ENCODE measurements at places on chromosomes 2 and 18.

DNA sequence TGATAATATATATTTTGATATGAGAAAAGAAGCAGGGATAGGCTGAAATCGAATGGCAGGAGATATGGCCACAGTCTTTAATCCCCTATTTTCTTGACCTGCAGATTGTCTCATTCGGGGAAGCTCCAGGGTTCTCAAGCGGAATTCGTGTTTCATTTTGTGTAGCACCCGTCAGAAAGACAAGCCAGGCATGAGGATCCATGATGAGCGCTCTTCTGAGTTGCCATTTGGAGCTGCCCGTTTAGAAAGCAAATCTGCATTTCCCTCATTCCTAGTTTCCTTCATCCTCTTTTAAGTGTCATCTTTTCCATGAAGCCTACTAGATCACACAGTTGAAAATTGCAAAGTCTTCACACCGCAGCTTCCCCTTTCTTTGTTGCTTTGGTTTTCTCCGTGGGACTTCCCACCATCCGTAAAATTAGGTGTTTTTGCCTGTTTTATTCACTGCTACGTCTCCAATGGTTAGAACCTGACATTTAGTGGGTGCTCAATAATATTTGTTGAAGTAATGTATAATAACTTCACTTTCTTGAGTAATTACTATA, 16.9 kb downstream of the HNMT start:
- DNase-seq = no peak

DNA sequence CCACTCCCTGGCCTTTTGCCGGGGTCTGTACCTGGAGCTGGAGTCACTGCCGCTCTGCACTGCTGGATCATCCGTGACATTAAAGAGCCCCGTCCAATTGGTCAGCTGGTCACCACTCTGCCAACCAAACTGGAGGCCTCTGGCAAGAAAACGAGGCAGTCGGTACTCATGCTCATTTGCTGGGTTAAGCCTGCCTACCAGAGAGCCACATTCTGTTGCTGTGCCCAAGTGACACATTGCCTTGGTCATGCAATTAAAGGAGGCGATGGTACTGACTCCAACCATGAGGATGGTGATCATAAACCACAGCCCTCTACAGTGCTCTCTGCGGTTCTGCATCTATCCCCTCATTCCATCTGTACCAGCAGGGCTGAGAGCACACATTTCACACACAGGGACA, 35.5 kb downstream of the ST8SIA5 start:
- no peak for DNase-seq

DNA sequence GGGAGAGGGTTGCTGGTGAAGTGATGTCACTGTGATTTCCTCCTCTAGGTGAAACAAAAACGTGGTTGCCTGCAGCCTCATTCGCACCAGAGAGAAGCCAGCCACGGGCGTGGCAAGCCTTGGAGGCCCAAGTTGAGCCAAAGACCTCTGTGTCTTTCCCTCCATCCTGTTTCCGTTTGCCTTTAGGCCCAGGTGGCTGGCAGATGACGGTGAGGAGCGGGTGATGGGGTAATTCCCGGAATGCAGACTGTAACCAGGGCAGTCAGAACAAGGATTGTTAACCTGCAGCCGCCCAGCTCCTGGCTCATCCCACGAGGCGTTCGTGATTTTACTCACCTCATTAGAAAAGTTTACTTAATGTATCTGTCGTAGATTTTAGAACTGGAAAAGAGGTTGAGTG, 14.4 kb downstream of the CTIF start:
- no peak for DNase-seq

- no peak for DNase-seq
Observed at GRCh38 chr18:22739789-22740188, 193.3 kb upstream of the RBBP8 start.

DNA sequence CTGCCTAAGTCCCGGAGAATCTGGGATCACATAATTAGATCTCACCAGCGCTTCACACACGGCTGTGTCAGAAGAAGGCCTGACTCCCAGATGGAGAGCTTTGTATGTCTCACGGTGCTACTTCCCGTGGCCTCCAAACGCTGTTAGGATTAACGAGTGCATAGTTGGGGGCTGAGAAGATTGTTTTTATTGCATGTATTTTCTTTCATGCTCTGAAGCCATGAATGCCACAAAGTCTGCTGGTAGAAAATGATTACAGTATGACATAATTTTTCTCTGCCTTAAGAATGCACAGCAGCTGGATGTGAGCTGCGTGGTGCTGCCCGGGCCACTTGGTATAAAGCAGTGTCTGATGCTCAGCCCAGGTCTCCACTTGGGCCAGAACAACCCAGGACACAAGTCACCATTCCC, 166.5 kb downstream of the SEPTIN10 start:
- DNase-seq = no peak

DNA sequence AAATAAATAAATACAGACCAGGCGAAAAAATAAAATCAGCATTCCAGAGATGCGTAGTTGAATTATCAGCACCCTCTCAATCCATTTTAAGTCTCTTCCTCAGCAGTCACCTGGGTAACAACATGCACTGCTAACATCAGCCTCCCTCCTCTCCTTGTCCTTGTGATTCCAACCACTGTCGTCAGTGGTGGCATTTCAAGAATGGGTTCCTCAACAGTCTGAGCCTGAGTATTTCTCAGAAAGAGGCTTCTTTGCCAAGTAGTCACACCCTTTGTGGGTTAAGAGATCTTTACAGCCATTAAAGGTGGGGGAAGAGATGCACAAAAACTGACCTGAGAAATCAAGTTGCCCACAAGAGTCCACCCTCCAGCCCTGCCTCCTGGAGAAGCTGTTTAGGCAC, 39.0 kb downstream of the NOL10 start:
- DNase-seq = no peak

DNA sequence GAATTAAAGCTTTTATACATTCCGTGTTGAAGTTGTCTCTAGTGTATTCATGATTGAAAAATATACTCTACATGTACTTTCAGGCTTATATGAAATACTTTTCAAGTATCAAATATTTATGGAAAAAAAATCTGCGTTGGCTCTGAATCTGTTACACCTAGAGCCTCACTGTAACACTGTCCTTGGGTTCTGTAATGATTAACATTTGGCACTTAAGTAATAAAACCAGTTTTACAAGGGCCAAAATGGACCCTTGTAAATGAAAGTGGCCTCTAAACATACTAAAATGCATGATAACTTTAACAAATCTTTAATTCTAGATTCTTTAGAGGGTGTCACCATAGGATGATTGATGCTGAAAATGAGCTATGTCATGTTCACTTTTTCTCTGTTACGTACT, 162.8 kb downstream of the PTPRM start:
- no peak for DNase-seq

GRCh38 chr2:131037398-131038257, 55.6 kb downstream of the FAM168B start:
- no peak for DNase-seq

DNA sequence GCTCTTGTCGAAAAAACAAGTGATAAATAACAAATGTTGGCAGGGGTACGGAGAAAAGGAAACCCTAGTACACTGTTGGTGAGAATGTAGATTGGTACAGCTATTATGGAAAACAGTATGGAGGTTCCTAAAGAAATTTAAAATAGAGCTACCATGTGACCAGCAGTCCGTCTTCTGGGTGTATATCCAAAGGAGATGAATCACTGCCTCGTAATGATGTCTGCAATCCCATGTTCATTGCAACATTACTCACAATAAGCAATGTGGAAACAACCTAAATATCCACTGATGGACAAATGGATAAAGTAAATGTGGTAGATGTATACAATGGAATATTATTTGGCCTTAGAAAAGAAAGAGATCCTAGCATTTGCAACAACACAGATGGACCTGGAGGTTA, 50.6 kb downstream of the SLC16A14 start:
- no peak for DNase-seq

DNA sequence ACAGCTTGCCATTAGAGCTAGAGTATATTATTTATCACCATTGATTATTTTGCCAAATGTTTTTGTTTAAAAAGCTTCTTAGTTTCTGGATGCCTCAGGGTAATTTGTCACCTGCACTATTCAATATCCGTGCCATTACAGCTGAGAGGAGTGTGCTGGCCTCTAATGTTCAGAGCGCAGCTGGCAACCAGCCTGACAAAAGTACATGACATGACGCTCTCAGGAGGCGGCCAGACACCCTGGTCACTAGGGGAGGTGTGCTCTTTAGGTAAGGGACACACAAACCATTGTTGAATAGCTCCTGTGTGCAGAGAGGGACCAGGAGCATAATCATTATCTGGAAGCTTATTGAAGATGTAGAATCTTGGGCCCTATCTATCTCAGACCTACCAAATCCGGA, 20.3 kb downstream of the LIMS1 start:
- DNase-seq = no peak

GRCh38 chr2:21244161-21244560, 120.4 kb downstream of the TDRD15 start:
- no peak for DNase-seq

GRCh38 chr2:170830166-170830565, 13.5 kb downstream of the GAD1 start:
- DNase-seq = no peak

DNA sequence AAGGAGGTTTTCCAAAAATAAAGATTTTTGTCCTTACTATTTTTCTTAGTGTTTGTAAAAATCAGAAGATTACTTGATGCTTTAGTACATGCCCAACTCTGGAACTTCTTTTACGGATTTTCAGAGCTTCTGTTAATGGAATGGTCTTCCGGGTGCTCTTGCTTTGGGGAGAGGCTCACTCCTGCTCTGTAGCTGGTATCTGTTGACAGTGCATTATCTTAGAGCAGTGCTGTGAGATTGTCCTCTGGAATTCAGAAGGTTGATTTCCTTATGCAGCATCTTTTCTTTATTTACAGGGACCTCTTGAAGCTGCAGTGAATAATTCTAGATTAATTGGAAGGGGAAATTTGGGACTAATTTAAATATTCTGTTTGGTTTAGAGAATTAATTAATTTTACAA, 4.6 kb downstream of the MAPRE2 start:
- DNase-seq = no peak

DNA sequence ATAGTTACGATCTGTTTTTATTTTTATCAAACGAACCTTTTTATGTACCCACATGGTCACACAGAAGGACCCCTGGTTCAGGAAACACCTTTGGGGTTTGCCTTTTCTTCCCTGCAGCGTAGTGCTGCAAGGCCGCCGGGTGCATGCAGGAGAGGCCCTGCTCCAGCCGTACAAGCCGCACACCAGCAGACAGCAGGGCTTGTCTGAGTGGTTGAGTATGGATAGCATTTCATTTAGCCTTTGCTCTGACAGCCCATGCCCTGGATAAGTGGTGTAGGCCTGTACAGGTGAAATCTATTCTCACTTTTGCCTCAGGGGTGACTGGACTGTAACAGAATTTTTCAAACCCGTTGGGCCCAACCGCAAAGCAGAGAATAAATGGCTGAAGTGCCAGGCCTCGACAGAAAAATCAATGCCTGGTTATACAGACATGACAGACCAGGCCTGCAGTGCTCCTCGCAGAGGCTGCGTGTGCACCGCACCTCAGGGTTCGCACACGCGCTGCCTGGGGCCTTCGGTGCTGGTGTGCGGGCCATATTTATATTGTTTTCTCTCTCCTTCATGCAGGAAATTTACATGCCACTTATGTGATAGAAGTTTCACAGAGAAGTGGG, 279.1 kb downstream of the ZNF407 start:
- no peak for DNase-seq

- no peak for DNase-seq
Observed at GRCh38 chr2:24559473-24560113, 68.5 kb downstream of the NCOA1 start.

- no peak for DNase-seq
Observed at GRCh38 chr2:83587309-83587708, 871.8 kb downstream of the SUCLG1 start.

- no peak for DNase-seq
Observed at GRCh38 chr2:65790676-65790935, 358.2 kb upstream of the SPRED2 start.

DNA sequence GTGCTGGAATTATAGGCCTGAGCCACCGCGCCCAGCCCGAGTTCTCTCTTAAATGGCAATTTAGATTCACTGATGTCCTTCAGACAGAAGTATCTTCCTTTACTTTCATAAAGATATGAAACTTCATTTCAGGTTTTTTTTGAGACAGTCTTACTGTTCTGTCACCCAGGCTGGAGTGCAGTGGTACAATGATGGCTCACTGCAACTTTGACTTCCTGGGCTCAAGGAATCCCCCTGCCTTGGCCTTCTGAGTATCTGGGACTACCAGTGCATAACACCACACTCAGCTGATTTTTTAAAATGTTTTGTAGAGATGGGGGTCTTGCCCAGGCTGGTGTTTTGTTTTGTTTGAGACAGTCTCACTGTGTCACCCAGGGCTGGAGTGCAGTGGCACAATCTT, 13.2 kb downstream of the ITGB1BP1 start:
- peak; percentile 4 for DNase-seq

- no peak for DNase-seq
Observed at GRCh38 chr2:170146784-170147183, 31.2 kb upstream of the MYO3B start.

DNA sequence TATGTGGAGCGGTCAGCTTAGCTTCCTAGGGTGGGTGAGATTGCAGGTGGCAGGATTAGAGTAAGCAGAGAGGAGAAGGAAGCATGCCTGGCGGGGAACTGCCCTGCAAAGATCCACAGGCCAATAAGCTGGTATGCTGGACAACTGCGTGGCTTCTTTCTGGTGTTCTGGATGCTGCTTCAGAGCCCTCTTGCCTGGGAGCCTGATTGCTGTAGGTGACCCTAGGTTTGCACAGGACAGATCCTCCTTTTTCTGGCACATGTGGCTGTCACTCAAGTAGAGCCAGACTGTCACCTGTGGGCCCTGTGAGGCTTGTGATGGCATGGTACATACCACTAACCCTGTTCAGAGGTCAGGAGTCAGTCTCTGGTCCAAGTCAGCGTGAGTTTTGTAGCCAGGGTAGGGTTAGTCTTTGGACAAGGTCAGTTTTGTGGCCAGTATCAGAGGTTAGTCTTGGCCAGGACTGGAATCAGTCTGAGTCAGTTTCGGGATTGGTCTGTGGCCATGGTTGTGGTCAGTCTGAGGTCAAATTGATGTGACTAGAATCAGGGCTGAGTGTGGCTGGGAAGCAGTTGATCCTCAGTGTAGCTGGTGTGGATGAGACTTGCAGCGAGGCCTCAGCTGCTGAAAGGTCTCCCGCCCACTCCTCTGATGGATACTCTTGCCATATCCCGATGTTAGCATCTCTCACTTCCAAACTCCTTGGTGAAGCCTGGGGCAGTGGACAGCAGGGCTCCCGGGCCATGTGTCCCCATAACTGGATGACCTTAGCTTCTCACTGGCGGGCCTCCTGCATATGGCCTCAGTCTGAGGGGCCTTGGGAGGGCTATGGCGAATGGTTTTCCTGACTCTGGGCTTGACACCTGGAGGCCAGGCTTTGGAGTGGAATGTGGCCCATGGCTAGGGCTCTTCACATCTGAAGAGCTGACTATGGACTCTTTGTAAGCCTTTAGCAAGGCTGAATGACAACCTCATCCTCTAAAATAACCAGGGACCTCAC, 260.5 kb downstream of the DYSF start:
- DNase-seq = no peak

- DNase-seq = no peak
Observed at GRCh38 chr2:163266772-163267171, 428.2 kb upstream of the KCNH7 start.

DNA sequence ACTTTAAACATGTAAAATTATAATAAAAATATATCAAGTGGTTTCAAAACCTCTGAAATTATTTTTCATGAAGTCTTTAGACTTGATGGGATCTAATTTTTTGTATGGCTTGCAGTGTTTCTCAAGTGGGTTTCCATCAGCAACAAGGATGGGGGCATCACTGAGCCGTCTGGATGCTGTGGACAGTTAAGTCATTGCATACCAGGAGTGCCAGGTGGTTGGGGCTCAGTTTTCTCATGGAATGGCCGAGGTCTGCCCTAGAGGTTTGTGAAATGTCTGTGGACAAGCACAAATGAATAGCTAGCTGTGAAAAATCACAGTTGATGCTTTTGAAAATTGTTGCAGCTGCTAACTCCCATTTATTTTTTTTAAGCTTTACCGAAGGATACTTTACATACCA, 1.7 kb downstream of the PRELID3A start:
- no peak for DNase-seq
